ENCODE measurements at places on chromosomes 2 and 18.

DNA sequence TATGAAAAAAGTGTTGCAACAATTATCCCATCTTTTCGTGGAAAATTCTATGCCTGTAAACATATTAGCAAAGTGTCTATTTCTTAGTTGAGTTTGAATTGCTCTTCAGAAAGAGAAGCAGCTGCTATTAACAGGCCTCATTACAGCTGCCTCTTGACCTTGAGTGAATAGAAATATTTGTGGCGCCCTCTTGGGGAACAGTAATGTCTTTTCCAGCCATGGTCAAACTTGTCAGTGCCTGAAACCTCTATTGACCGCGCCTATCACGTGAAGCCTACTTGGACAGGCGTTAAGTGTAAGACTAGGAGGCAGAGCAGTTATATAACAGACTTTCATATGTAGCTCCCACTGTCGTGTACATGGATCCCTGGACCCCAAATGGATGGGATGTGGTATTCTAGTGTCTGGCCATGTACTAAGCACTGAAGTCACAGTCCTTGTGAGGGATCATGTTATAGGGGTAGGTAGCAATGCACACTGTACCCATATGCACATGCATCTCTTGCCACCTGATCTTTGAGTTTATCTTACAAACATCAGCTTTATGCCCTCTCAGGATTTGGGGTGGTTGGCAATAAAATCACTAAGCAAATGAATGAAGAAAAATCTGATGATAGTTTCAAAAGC is 245.0 kb downstream of the PTGR3 start:
- DNase-seq: no peak

GRCh38 chr18:57435846-57436190 is 644 bp downstream of the ONECUT2 start:
- DNase-seq: no peak

DNA sequence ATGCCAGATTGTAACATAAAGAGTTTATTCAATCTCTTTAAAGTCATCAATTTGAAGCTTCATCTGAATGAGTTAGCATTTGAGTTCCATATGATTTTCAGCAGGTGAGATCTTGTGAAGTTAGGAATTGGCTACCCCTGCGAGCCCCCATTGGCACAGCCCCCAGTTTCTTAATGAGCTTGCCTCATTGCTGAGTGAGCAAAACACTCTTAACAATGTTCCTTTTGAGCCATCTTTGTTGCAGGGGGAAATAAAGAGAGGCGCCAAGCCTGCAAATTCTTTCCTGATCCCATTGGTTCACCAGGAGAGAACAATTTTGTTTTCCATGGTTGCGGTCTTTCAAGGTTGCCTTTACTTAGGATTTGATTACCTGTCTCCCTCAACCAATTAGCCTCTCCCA is 18.7 kb downstream of the DPP10 start:
- no peak for DNase-seq

- no peak for DNase-seq
Measured at GRCh38 chr2:48144777-48145176, 238.5 kb upstream of the FBXO11 start.

- no peak for DNase-seq
Measured at GRCh38 chr18:29060349-29060748, 883.4 kb upstream of the CDH2 start.

GRCh38 chr2:1660656-1661640 is 83.4 kb downstream of the PXDN start:
- no peak for DNase-seq

DNA sequence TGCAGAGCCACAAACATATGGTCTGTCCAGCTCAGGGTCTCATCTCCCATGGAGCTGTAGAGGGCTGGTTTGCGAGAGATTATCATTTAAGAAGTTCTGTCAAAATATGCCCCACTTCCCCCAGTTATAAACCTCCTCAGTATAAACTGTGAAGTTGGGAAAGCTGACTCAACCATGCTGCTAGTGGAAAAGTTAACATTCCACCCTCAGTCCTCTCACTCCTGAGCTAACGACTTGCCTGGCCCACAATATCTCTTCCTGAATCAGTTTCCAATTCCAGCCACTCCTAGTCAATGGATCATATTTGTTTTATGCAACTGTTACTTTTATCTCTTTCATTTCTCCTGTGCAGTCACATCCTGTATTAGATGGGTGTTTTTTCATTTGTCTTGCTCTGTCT is 326.2 kb downstream of the SETBP1 start:
- no peak for DNase-seq

- no peak for DNase-seq
Measured at GRCh38 chr18:69980982-69981804, 33.5 kb upstream of the CD226 start.

GRCh38 chr18:70373042-70373519 is 84.2 kb downstream of the SOCS6 start:
- no peak for DNase-seq

DNA sequence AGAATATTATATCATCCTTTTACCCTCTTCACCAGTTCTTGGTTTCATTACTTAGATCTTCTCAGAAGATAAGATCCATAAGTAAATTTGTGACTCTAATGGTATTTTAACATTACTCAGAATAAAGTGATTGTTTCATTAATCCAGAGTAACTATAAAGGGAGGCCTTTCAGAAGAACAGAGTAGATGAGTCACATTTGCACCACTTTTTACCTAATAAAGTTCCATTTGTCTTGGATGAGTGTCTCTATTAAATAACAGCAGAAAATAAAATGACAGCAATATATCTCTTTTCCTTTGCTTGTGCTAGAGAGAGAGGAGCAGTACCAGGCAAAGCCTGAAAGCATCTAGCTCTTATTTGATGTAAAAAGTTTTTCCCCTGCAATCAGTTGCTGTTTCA is 926.5 kb upstream of the CNTNAP5 start:
- DNase-seq: no peak

- DNase-seq: no peak
Measured at GRCh38 chr2:196170213-196170605, 1.2 kb downstream of the STK17B start.

DNA sequence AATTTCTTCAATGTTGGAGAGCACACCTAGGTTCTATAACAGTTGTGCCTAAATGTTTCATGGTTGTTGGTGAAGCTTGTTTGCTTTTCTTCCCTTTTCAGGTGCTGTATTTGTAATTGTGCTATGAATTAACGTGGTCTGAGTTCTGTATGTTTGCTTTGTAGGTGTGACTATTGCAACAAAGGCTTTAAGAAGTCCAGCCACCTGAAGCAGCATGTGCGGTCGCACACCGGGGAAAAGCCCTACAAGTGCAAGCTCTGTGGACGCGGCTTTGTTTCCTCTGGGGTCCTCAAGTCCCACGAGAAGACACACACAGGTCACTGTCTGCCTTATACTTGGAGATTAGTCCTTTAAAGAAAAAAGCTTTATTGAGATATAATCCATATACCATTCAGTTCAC is 91.2 kb downstream of the ZNF236 start:
- DNase-seq: no peak

DNA sequence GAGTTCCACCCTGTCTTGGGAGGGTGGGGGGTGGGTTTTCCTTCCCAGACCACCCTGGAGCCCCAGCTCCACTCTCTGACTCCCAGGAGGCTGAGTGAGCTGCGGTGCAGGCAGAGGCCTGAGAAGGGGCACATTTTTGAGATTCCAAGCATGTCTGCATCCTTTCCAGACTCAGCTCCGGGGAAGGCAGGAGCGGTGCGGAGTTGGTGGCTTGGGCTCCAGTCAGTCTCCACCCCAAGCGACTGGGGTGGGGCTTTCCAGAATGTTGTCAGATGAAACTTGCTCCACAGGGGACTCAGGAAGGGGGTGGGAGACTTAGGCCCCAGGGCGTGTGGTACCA is 44.2 kb upstream of the HS6ST1 start:
- no peak for DNase-seq

GRCh38 chr2:129488376-129488775 is 491.1 kb upstream of the RAB6C start:
- no peak for DNase-seq

GRCh38 chr2:8606226-8606625 is 75.6 kb upstream of the ID2 start:
- DNase-seq: no peak

- no peak for DNase-seq
Measured at GRCh38 chr2:218980735-218981389, 4.1 kb downstream of the FEV start.

DNA sequence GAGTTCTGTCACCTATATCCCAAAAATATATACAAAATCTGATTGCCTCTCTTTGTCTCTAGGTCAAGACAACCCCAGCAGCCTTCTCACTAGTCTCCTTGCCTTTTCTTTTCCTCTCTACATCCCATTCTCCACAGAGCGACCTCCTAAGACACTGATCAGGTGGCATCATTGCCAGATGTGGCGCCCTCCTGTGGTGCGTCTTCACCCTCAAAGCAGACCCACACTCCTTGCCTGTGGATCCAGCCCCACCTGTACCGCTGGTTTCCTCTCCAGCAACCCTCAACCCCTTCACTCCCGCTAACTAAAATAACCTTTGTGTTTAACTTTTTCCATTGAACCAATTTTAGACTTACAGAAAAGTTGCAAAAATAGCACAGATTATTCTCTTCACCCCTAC is 273.3 kb downstream of the GLI2 start:
- no peak for DNase-seq

GRCh38 chr18:3014503-3015203 is 1.7 kb upstream of the LPIN2 start:
- DNase-seq: no peak

GRCh38 chr2:233928594-233929351 is 11.6 kb downstream of the TRPM8 start:
- DNase-seq: no peak

GRCh38 chr2:192073878-192074277 is 120.9 kb downstream of the TMEFF2 start:
- DNase-seq: no peak

DNA sequence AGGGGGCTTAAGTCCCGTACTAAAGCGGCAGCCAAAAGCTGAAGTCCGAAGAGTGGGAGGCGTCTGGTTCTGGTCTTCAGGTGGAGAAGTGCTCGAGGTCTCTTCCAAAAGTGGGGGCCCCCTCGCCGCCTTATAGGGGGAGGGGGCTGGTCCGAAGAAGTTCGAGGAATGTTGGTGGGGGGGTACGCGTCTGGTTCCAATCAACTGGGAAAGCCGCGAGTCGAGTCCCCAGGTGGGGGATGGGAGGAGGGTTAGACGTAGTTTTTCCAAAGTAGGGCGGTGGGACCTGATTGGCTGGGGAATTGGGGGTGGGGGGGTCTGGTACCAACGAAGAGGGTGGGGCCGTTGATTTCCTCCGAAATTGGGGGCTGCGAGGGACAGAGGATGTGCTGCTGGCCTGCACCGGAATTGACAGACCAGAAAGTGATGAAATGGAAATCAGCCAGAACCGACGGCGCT is 594 bp downstream of the ITM2C start:
- DNase-seq: no peak
